Fibroblast of the aortic adventitia (primary cell): ENCODE measurements at places on chromosomes 11 and 22. TPM values are rescaled to one million over a fixed set of nuclear protein-coding genes. Genes with fewer than 3 reads are reported as not detected.

Gene NCR3LG1
- total RNA-seq, result 4.6 and 11.7 TPM in 2 replicates

Gene SEZ6L
- total RNA-seq, result under 0.01 TPM in 1 of 2 replicates, not detected in the other

- no peak for DNase-seq
Observed at GRCh38 chr11:13314676-13315394, 37.2 kb downstream of the BMAL1 start.

DNA sequence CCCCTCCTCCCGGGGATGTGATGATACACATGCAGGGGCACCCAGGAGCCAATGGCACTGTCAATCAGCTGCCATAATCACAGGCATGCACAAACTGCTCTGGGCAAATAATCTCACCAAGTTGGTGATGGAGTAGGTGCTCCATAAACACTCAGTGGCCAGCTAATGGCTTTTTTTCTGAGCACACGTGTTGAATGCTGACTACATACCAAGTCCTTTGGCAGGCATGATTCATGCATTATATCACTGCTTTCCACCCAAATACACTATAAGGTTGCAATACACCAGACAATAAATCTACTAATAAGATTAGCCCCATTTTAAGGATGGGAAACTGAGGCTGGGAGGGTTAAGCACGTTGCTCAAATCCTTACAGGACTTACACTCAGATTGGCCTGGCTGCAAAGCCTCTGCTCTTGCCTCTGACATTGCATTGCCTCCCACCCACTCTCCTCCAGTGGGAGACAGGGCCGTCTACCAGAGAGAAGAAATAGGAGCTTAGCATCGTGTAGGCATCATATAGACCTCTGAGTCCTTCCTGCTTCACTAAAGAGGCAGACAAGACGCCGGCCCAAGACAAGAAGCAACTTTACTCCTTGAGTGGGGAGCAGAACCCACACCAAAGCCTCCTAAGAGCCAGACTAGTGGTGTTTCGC lies 32.7 kb upstream of the ACCSL start:
- DNase-seq, result peak; percentile 71
